Stimulated activated CD4-positive, alpha-beta T cell treated with anti-CD3 and anti-CD28 coated beads, Interleukin-1b, Interleukin-23, amount 100 ng/mL, for 24 hours (primary cell): ENCODE measurements at places on chromosomes 3 and 15.

DNA sequence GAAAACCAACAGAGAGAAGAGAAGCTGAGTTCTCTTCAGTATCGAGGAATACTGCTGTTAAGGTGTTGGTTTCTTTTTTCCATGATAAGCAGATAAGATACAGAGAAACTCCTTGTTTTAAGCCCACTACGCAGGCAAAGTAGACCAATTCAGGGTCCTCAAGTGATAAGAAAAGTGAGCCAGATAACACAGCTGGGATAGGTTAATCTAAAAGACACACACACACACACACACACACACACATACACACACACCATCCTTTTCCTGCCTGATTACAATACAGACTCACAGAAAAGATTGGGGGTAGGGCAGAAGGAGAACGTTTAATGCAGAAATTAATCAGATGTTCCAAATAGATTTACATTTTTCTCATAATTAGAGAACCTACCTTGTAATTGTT, 6.5 kb upstream of the PHLDB2 start:
- no peak for DNase-seq

GRCh38 chr3:115548611-115549010, 74.7 kb upstream of the GAP43 start:
- DNase-seq = no peak

- no peak for DNase-seq
Observed at GRCh38 chr3:196423044-196423781, 9.0 kb downstream of the UBXN7 start.

DNA sequence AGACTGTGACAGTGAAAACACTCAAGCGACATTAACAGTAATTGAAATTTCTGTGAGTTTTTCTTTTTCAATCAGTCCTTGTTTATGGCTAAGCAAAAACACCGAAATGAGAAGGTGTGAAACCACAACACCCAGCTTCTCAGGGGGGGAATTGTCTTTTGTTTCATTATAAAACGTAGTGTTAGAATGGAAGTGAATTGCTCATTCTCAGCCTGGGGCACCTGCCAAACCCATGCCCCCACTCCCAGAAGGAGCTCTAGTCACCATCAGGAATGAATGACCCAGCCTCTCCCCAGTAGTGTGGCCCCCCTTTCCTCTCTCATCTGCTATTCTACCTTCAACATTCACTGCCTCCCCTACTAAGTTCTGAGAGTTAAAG, 185.8 kb upstream of the CFAP20DC start:
- DNase-seq = no peak

- DNase-seq = no peak
Observed at GRCh38 chr3:51396401-51396800, 5.3 kb downstream of the RBM15B start.
